ENCODE measurements at places on chromosomes 11 and 22.

GRCh38 chr22:27792452-27793161 lies 8.9 kb downstream of the MN1 start:
- DNase-seq = no peak

- no peak for DNase-seq
These were observed 130.5 kb downstream of the FAM76B start for GRCh38 chr11:95659088-95659487.

GRCh38 chr11:61968758-61969390 lies 1.4 kb upstream of the FTH1 start:
- DNase-seq = no peak

DNA sequence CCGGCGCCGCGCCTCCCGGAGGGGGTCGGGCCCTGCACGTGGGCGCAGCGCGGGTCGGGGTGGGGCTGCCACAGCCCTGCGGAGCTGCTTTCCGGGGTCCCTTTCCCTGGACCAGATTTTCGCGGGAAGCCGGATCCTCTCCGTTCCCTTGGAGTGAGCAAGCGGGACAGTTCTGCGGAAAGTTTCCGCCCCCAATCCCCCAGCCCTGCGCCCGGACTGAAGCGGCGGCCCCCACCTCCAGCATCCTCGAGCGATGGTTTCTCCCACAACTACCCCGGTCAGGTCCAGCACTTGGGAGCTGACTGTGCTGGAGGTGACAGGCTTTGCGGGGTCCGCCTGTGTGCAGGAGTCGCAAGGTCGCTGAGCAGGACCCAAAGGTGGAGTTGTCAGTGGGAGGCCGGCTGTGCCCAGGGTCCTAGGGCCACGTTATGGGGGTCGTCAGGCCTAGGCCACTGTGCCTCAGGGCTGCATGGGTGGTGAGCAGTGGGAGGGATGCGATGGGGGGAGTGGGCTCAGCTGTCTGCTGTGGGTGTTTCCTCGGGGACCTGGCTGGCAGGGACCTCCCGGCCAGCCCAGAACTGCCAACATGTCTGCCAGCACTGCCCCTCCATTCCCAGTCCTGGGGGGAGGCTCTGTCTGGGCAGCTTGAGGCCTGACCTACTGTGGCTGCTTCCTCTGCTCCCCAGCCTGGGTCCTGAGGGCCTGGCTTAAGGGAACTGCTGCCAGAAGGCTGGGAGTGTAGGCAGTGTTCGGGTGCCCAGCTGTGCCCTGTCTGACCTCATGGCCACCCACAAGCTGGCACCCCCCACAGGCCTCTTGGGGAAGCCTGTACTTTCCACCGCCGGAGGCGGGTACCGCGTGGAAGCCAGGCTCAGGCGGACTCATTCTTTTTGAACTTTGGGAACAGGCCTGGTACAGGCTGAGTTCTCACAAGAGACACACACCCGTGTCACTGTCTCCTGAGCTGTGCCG lies 726 bp downstream of the ST3GAL4 start:
- DNase-seq = no peak

- no peak for DNase-seq
These were observed 7.7 kb downstream of the CD44 start for GRCh38 chr11:35146711-35147110.

DNA sequence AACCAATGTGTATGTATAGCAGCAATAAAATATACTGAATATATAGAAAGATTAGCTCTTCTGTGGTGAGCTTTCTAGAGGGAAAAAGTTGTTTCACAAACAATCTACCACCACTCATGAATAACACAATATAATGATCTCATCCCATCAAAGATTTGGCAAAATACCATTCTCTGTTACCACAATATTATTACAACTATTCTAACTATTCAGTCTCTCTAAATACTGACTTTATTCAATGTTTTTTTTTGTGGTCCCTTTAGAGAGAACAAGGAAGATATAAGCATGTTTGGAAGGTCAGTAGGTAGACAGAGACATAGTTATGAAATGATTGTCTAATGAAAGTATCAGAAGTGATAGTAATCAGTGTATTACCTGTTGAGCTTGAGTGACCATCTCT lies 7.8 kb downstream of the CCDC90B start:
- DNase-seq = no peak

Measured in NCI-H2227 treated with DMSO at 0.1 percent for 48 hours (cell line).